ENCODE measurements at places on chromosomes 11 and 22. TPM values are rescaled to one million over a fixed set of nuclear protein-coding genes. Genes with fewer than 3 reads are reported as not detected.

Gene HPX
- total RNA-seq = 1.7 TPM

GRCh38 chr11:93573184-93573583, 30.0 kb upstream of the SMCO4 start:
- peaks cover 5% of the 10 kb centered on the region for H3K4me1 ChIP-seq
- no peak overlapping the region for H3K27ac ChIP-seq
- H3K4me3 ChIP-seq = no peak overlapping the region
- no peaks in the 10 kb centered on the region for H3K36me3 ChIP-seq
- DNase-seq = no peak

- no peaks in the 10 kb centered on the region for H3K27me3 ChIP-seq
- no peaks in the 10 kb centered on the region for H3K4me1 ChIP-seq
- no peak overlapping the region for H3K4me3 ChIP-seq
- no peak overlapping the region for H3K27ac ChIP-seq
Measured at GRCh38 chr11:114955923-114956322, 277.6 kb downstream of the NXPE2 start.

DNA sequence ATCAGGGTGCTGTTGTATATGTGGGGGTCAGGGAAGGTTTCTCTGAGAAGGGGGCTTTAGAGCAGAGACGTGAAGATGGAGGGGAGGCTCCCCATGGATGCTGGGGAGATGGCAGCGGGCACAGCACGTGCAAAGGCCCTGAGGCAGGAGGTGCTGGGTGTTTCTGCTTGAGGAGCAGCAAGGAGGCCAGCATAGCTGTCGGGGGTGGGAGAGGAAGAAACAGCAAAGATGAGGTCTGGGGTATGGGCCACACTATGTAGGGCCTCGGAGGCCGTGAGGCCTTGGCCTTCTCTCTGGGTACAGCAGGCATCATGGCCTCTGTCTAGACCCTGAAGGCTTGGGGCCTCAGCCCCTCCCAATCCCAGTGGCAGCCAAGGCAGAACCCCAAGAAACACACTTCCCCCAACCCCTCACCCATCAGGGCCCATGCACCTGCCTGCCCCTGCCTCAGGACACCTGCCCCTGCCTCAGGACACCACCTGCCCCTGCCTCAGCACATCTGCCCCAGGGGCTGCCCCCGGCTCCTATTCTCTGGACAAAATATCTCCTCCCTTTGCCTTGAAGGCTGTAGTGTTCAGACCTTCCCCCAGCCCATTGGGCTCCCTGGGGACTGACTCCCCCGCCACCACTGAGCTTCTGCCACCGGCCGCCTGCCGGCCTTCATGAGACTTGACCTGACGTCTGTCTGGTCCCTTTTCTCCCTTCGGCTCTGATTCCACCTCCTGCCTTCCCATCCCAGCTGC, 6.2 kb downstream of the ALDH3B1 start:
- no peaks in the 10 kb centered on the region for H3K27me3 ChIP-seq
- no peak for DNase-seq
- peaks cover 63% of the 10 kb centered on the region for H3K4me1 ChIP-seq

Gene TRIM21
- total RNA-seq = 42.2 TPM

Gene C11orf65
- 1.3 TPM for total RNA-seq

GRCh38 chr22:26941896-26942636, 284.7 kb downstream of the MIAT start:
- no peaks in the 10 kb centered on the region for H3K27me3 ChIP-seq
- H3K36me3 ChIP-seq = no peaks in the 10 kb centered on the region
- DNase-seq = no peak
- H3K4me1 ChIP-seq = no peaks in the 10 kb centered on the region
- H3K27ac ChIP-seq = no peak overlapping the region

Gene MMP1
- total RNA-seq = 0.97 TPM

DNA sequence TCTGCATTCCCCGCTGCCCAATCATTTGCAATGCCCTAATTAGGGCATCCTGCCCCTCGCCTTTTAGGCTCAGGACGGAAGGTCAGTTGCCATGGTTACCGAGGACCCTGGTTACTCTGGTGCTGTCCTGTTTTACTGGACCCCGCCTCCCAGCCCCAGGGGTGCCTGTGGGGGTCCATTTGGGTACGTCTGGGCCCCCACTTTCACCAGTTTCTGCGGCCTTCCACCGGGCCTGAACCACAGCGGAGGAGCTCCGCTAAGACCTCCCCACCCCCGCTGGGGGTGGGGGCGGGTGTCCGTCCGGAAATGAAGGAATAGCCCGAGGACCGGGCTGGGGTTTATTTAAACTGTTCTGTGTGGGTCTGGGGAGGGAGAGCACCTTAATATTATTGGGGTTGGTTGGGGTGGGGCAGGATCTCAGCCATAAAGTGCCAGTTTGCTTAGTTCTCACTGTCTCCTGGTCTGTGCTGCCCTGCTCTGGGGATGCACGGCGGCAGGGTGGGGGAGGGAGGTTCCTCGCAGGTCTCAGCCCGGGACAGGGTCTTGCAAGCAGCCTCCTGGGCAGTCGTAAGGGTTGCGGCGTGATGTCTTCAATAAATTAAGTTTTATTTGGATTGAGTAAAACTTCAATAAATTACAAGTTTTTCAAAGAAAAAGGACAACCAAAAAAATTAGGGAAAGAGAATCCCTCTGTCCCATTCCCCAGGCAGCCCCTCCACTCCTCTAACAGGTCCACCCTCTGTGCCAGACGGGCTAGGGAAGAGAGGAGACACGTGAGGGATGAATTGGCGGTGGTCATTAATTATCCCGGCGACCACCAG, 5.3 kb downstream of the PHOX2A start:
- peaks cover 45% of the 10 kb centered on the region for H3K36me3 ChIP-seq
- no peak for DNase-seq

Gene CNTN5
- 0.24 TPM for total RNA-seq

Gene SLC22A8
- total RNA-seq = not detected

DNA sequence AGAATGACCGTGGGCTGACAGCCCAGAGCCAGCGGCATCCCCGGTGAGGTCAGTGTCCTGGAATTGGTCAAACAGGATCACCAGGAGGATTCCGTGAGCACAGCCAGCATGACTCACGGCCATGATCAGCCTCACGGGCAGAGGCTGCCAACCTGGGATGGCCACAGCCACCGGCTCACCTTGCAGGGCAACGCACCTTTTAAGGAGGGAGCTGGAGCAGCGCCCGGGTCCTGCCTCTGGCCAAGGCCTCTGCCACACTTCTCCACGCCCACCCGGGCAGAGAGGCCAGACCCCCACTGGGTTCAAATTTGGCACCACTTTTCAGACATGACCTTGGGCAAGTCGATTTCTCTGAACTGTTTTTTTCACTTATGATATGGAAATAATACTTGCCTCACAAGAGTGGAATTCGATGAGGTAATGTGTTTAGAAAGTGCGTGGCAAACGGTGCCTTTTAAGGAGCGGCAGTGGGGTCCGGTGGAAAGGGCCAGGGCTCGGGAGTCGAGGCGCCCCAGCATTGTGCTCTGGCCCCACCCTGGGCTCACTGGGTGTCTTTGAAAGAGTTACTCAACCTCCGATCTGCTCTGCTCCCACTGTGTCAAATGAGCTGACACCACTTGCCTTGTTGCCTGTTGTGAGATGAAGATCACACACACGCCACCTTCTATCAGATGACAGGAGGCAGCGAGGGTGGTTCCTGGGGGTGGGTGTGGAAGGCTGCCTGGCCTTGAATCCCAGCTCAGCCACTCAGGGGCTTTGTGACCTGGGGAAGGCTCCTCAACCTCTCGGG, 16.0 kb downstream of the TXN2 start:
- peaks cover 7% of the 10 kb centered on the region for H3K36me3 ChIP-seq
- peaks cover 87% of the 10 kb centered on the region for H3K4me1 ChIP-seq
- peak; percentile 84 for DNase-seq
- H3K27me3 ChIP-seq = no peaks in the 10 kb centered on the region
- H3K4me3 ChIP-seq = no peak overlapping the region

- peaks cover 4% of the 10 kb centered on the region for H3K27me3 ChIP-seq
- H3K27ac ChIP-seq = no peak overlapping the region
- no peaks in the 10 kb centered on the region for H3K36me3 ChIP-seq
- no peak for DNase-seq
- no peaks in the 10 kb centered on the region for H3K4me1 ChIP-seq
- no peak overlapping the region for H3K4me3 ChIP-seq
Measured at GRCh38 chr11:8011981-8012444, 24.9 kb downstream of the EIF3F start.

- H3K27me3 ChIP-seq = no peaks in the 10 kb centered on the region
- H3K27ac ChIP-seq = no peak overlapping the region
- H3K36me3 ChIP-seq = no peaks in the 10 kb centered on the region
- no peaks in the 10 kb centered on the region for H3K4me1 ChIP-seq
- no peak overlapping the region for H3K4me3 ChIP-seq
- DNase-seq = no peak
Measured at GRCh38 chr11:90235526-90235925, 12.7 kb upstream of the CHORDC1 start.

Gene MPZL2
- total RNA-seq = 85.3 TPM

GRCh38 chr11:10351765-10352641, 47.1 kb downstream of the ADM start:
- H3K36me3 ChIP-seq = no peaks in the 10 kb centered on the region
- no peaks in the 10 kb centered on the region for H3K27me3 ChIP-seq
- peak overlapping the region; percentile 54 for H3K27ac ChIP-seq

GRCh38 chr11:56716379-56716854, 17.5 kb downstream of the OR9G1 start:
- no peak for DNase-seq
- no peak overlapping the region for H3K4me3 ChIP-seq
- H3K4me1 ChIP-seq = no peaks in the 10 kb centered on the region
- no peaks in the 10 kb centered on the region for H3K27me3 ChIP-seq
- no peak overlapping the region for H3K27ac ChIP-seq

GRCh38 chr11:104623518-104623917, 274.7 kb downstream of the CASP12 start:
- no peak overlapping the region for H3K4me3 ChIP-seq
- H3K27ac ChIP-seq = no peak overlapping the region
- H3K36me3 ChIP-seq = no peaks in the 10 kb centered on the region
- H3K4me1 ChIP-seq = peaks cover 6% of the 10 kb centered on the region
- no peaks in the 10 kb centered on the region for H3K27me3 ChIP-seq
- DNase-seq = no peak

DNA sequence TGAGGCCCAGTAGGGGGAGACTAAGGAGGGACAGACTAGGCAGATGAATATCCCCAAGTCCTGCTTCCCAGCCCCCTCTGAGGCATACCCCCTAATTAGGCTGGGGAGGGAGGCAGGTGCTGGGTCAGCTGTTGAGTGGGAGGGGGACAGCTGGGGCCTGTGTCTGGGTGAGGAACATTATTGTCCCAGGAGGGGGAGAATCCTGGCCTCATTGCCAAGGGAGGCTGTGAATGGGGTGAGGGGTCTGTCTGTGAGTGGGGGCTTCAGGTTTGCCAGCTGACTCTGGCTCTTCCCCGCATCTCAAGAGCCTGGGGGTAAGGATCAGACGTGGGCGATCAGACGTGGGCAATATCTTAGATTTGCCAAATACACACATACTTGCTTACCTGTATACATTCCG, 2.1 kb downstream of the INPPL1 start:
- peaks cover 49% of the 10 kb centered on the region for H3K36me3 ChIP-seq
- H3K4me1 ChIP-seq = peaks cover 23% of the 10 kb centered on the region
- no peaks in the 10 kb centered on the region for H3K27me3 ChIP-seq
